ENCODE measurements at places on chromosomes 6 and 20.
A peak's percentile ranks its signal among the peaks of the same experiment; 100 is the strongest.

DNA sequence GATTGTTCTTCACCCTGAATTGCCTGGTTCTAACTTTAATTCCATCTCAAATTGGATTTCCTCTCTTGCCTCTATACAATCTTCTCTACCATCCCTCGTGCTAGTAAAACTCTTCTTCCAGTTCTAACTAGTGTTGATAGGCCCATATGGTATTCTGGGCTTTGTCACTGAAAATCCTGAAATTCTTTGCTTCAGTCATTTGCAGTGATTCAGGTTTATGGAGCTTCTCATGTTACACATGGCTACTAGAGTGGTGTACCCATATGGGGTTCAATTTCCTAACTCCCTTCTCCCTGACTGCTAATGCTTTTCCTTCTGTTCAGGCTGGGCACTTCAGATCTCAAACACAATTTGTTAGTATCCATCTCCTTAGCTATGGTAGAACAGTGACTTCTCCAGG is 956.6 kb downstream of the KIF16B start:
- no peak for DNase-seq

- no peak for DNase-seq
Observed at GRCh38 chr6:135962731-135963130, 111.2 kb downstream of the PDE7B start.

DNA sequence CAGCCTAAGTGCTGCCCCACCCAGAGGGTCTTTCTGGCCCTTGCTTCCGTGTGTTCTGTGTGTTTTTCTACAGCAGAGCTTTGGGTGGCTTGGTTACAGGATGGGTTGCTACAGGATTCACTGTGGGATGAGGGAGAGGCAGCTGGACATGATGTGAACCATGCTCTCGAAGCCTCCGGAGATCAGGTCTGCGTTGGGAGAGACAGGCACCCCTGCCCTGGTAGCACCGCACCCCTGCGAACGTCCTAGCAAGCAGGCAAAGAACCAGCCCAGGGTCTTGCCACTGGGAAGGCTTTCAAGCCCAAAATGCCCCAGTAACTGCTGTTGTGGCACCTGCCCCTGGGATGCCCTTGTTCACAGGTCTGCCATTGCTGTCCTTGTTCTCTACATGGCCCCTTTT is 66.4 kb downstream of the IGF2R start:
- DNase-seq = no peak

GRCh38 chr6:30615219-30615957 is 1.7 kb downstream of the PPP1R10 start:
- DNase-seq = no peak

DNA sequence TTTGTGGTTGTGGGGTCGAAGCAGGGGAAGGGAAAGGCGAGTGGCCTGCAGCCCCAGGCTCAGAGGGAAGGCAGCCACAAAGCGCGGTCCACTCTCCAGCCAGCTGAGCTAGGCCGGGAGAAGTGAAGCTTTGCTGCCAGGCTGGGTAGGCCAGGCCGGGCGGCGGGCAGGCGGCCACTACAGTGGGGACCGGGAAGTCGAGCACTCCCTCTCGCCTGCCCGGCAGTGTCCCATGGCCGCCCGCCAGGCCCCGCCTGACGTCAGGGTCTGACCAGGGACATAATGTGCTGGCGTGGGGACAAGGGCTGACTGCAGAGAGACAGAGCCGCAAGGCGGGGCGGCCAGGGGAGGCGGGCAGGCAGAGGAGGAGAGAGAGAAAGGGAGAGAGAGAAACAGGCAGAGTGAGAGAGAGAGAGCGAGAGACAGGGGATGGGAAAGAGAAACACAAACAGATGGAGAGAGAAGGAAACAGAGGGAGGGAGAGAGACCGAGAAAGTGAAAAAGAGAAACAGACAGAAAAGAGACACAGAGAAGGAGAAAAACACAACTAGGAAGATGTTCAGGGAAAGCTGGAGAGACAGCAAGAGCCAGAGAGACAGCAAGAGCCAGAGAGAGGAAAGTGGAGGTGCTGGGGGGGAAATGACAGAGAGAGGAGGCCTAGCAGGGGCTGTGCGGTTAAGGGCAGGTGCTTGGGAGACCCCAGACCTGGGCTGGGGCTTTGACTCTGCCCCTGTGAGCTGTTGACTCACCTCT is 94.5 kb upstream of the PTPN1 start:
- no peak for DNase-seq

GRCh38 chr6:91198588-91199255 is 611.9 kb upstream of the MAP3K7 start:
- no peak for DNase-seq

DNA sequence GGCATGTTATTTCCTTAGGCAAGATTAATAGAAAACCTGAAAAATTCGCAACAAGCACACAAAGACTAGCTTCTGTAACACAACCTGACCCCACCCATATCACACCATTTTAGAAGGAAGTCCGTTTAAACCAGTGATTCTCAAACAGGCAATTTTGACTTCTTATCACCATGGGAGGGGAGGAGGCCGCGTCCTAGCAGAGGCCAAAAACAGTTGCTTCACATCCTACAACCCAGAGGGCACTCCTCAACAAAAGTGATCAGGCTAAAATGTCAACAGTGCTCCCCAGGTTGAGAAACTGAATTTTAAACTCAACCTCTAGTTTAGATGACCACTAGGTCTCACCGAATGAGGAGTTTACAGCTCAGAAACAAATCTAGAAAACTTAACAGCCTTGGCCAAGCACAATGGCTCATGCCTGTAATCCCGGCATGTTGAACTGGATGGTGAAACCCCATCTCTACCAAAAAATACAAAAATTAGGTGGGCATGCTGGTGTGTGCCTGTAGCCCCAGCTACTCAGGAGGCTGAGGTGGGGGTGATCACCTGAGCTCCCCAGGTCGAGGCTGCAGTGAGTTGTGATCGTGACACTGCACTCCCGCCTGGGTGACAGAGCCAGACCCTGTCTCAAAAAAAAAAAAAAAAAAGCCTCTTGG is 3.4 kb downstream of the SNX5 start:
- no peak for DNase-seq

DNA sequence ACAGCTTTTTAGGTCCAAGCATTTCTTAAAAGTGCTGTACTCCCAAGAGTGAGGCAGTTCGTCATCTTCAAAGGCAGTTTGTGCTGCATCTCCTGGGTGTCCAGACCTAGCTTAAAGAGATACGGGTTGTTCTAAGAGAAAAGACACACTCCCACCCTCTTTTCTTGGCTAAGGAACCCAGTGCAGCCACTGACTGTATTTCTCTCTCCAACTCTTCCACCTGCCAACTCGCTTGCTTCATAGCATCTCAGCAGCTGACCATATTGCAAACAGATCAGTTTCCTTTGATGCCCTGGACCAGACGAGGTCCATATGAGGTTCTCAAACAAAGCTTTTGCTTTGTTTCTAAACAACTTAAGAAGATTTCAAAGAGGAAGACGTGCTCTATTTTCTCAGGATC is 101.1 kb downstream of the ISM1 start:
- DNase-seq = no peak

DNA sequence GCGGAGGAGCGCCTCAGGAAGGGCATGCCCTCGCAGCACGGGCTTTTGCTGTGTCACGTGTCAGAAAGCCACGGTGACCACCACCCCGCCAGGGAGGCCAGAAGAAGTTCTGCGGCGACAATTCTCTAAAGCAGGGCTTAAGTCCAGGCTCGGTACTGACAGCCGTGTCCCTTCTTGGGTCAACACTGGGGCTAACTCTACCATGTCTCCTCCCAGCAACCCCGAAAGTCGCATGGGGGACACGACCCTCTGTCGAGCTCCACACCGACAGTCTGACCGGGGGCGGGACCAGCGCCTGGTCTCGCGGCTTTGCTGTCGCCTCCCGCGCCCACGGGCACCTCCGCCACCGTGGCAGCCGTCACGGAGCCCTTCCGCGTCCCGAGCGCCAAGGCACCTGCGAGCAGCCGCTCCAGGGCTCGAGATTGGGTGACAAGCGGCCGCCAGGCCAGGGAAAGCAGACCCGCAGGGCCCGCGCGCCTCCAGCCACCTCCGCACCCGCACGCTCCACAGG is 534 bp downstream of the NANP start:
- DNase-seq = peak; percentile 15

- DNase-seq = no peak
Observed at GRCh38 chr6:24228681-24229255, 102.8 kb downstream of the NRSN1 start.

GRCh38 chr20:11692567-11692966 is 225.1 kb upstream of the BTBD3 start:
- no peak for DNase-seq

GRCh38 chr6:104428184-104428583 is 431.5 kb downstream of the HACE1 start:
- DNase-seq = no peak

DNA sequence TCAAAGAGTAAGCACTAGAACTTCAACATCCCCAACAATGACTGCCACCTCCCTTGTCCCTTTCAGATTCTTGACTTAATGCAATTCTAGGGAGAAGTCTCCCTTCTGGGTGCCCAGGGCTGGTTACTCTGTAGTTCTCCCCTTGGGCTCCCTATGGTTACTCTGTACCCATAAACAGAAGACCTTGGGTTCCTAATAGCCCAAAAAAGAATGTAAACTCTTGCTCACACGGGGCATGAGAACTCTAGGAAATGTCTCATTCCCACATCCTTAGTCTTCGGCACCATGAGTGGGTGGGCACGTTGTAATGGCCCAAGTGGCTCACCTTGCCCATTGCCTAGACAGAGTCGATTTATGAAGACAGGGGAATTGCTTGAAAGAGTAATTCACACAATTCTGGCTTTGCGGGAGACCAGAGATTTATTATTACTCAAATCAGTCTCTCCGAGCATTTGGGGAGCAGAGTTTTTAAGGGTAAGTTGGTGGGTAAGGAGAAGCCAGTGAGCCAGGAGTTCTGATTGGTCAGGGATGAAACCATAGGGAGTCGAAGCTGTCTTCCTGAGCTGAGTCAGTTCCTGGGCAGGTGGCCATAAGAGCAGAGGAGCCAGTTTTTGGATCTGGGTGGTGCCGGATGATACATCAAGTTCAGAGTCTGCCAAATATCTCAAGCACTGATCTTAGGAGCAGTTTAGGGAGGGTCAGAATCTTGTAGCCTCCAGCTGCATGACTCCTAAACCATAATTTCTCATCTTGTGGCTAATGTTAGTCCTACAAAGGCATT is 61.2 kb upstream of the SIRPG start:
- no peak for DNase-seq

DNA sequence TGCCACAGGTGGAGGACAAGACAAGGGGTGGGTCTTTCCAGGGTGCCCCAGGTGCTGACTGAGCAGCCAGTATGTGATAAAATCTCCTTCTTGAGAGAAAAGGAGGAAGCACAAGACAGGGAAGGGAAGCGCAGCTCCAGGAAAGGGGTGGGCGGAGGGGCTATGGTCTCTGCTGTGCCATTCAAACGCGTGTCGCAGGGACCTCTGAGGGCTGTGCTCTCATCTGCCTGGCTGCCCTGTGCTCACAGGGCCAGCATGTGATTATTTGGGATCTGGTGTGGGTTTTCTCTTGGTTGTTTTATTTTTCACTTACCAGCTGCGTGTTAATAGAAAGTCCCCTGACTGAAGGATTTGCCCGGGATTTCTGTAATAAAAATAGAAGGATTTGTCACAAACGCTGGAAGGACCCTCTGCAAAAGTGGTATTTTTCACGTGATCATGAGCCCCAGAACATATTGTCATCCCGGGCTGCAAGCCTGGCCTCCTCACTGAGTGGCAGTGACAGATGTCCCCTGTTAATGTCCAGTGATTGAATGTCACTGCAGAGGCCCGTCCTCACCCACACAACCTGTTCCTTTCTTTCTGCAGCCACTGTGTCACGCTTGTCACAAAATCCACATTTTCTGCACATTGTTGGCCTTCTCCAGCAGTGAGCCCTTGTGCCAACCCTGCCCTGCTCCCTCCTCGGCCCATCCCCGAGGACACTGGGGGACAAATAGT is 35.0 kb upstream of the VSX1 start:
- DNase-seq = no peak

DNA sequence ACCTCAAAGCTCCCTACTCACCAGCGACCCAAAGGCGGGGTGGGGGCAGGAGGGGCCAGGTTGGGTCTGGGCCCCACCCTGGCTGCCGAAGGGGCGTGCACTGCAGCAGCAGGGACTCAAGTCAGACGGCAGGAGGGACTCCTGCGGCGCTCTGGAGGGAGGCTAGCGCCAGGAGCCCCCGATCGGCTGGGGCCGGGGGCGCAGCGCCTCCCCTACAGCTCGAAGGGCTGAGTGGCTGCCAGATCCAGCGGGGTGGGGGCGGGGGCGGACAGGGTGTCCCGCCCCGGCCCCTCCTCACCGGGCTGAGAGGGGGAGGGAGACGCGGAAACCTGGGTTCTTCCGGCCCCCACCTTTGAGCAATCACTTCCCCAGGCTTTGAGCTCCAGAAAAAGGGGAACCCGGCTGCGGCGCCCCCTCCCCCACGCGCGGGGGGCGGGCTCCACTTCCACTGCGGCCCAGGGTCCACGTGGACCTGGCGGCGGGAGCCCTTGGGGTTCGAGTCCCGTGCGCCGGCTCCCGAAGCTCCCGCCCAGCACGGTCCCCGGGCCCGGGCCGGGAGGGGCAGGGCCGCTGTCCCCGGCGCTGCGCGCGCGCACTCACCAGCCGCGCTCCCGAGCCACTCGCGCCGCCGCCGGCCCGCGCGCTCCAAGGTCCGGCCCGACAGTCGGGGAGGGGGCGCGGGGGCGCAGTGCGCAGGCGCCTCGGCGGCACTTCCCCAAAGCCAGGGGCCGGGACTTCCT is at the start of gene RGS19:
Gene RGS19 (minus strand): TSS at position 246 of the 740 bp plus-strand sequence. CDS start 2,632 bp downstream, outside the sequence.
- DNase-seq = peak; percentile 47

DNA sequence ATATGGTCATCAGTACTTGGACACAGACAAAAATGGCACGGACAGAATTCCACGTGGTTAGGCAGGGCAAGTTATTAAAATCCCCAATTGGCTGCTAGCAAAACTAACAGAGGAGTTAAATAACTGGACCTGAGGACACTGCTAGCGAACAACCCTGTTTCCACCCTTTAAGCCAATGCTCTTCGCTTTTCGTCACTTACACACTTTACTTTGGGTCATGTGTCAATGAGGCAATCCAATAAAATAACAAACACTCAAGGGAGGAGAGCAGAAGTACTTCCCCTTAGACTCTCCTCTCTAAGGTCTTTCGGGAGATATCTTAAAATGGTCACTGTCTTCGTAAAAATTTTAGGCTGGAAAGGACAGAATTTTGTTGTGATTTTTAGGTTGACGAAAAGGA is 68.6 kb downstream of the LCA5 start:
- no peak for DNase-seq

DNA sequence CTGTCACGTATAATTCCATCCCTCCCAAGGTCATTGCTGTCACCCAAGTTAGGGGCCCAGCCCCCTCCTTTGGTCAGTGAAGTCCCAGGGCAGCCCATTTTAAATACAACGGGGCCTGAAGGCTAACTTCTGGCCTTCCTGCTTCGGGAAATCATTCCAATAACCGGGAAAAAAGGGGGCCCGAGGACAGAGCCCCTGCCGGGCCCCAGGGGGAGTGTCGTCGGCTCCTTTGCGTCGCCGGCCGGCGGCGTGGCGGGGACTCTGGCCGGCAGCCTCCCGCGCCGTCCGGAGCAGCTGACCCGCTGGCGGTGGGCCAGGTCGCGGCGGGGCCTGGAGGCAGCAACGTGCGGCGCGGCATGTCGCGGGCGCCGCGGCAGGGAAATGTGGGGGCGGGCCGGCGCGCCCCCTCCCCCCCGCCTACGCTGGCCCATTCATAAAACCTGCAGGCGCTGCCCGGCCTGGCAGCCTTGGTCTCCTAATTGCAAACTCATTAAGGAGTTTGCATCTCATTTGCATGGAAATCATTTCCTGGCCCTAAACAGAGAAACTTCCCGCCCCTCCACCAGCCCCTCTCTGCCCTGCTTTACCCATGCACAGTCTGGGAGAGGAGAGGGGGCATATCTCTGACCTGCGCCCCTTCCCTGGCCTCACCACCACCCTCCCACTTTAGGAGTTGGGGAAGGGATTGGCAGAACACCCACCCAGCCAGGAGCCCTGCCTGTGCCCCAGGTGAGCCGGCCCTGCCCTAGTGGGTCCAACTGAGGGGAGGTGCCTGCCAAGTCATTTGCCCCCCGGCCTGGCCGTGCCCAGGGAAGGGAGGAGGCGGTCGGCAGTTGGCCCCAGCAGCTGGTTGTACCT is 50.7 kb downstream of the MRPL14 start:
- no peak for DNase-seq
